Left kidney (tissue), 8 donors: ENCODE measurements at places on chromosomes 4 and X. TPM values are rescaled to one million over a fixed set of nuclear protein-coding genes. Genes with fewer than 3 reads are reported as not detected.

Gene C4orf54
- 1.1 TPM for polyA plus RNA-seq

Gene HMGN5
- 52.8 TPM for polyA plus RNA-seq

Gene UGT2B17
- polyA plus RNA-seq: 0.15 TPM

Gene PDLIM3
- polyA plus RNA-seq: 4.0 TPM

Gene SRPX2
- polyA plus RNA-seq: 16.9 TPM

Gene HHIP
- polyA plus RNA-seq: 3.0 TPM

Gene ZNF630
- 5.1 TPM for polyA plus RNA-seq

Gene SPANXB1
- not detected for polyA plus RNA-seq

Gene SLC34A2
- 27.6 TPM for polyA plus RNA-seq

Gene PCSK1N
- 11.5 TPM for polyA plus RNA-seq

Gene PAGE2
- not detected for polyA plus RNA-seq

Gene GRXCR1
- not detected for polyA plus RNA-seq

Gene IL1RAPL1
- polyA plus RNA-seq: 2.5 TPM

Gene TMEM154
- 1.5 TPM for polyA plus RNA-seq

Gene PSAPL1
- polyA plus RNA-seq: not detected

DNA sequence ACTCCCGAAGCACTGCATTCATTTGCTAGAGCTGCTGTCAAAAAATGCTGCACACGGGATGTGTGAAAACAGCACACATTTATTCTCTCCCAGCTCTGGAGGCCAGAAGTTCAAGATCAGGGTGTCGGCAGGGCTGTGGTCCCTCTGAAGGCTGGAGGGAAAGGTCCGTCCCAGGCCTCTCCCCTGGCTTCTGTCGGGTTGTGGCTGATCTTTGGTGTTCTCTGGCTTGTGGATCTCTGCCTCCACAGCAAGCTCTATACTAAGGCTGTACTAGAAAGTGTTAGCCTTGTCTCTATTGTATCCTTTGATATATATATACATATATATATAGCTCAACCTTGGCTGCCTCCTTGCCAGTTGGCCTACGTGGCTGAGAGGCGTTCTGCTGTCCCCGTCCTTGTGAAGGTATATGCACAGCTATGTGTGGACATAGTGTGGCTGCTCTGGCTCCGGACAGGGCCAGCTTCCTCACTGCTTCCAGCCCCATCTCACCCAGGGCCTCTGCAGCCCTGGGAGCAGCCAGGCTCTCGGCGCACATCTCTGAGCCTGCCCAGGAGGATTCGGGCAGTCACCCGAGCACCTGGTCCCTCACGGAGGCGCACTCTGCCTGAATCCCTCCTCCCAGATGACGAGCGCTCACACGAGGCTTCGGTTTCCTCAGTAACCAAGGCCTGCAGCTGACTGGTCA lies 15.0 kb upstream of the DUSP9 start:
- no peak for DNase-seq

DNA sequence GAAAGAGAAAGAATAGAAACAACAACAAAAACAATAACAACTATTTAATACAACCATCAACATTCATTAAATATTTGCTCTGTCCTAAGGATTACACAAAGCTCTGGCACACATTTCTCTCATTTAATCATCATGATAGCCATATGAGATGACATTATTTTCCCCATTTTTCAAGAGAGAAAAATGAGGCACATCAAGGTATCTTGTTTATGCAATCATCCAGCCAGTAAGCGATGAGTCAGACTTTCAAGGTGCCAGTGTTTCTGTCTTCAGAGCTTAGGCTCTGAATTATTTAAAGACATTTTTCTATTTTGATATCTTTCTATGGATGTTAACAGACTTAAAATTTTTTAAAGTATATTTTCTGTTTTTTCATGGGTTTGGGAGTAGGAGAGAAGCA lies 541.8 kb upstream of the SMIM31 start:
- no peak for DNase-seq

- no peak for DNase-seq
Measured at GRCh38 chr4:66052426-66052825, 382.1 kb upstream of the EPHA5 start.

DNA sequence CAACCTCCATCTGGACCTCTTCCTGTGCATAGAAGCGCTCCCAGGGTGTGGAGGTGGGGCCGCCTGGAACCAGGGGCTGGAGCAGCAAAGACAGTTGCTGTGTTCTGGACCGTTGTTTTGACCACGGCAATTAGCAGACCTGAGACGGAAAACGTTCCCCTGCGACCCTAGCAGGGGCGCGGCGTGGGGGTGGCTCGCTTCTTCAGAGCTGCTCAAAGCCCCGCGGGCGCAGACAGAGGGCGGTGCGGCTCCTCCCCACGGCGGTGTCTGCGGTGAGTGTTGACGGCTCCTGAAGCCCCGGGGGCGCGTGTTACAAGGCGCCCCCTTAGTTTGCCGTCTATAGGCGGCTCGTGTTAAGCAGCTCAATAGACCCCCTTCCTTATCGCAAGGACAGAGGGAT lies 79.2 kb downstream of the TRIML1 start:
- DNase-seq: no peak

- DNase-seq: no peak
Measured at GRCh38 chr4:81343536-81343935, 128.2 kb downstream of the RASGEF1B start.

- DNase-seq: no peak
Measured at GRCh38 chr4:8267077-8267476, 2.5 kb upstream of the HTRA3 start.

DNA sequence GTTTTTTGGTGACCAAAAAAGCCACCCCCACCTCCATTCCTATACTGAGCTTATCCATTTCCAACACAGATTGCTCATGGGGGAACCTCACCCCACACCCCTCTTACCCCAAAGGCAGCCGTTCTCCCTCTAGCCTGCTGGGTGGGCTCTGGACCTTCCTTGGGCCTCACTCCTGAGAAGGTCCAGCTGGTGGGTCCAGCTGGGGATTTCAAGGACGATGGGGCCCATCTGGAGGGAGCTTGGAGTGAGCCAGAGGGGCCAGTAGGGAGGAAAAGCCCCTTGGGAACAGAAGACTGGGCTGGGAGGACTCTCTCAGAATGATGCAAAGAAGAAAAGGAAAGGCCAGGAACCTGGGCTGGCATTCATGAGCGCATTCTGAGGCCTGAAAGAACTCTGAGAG lies 42.0 kb upstream of the PJA1 start:
- DNase-seq: no peak

DNA sequence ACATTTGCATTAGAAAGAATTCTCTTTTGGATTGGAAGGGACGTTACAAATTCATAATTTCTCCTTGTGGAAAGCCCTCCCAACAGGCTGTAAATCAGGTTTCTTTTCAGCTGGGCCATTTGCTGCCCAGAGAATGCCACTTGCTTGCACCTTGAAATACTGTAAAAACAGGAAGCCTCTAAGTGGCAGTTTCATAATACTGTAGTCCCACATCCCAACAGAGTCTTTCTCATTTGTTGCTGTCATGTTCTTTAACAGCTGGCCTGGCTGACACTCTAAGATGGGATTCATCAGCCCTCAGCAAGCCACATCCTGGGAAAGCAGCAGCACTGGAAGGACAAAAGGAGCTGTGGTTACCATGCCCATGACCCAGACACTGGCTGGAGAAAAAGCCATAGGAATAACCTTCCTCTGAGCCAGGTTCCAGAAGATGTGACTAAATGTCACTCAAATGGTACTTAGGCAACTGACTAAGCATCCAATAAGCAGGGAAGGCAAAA lies 221.9 kb upstream of the MBNL3 start:
- no peak for DNase-seq

GRCh38 chr4:186886759-186887158 lies 163.1 kb upstream of the FAT1 start:
- no peak for DNase-seq

GRCh38 chrX:97026406-97026805 lies 142.7 kb downstream of the RPA4 start:
- no peak for DNase-seq

- DNase-seq: no peak
Measured at GRCh38 chr4:128427832-128428366, 140.3 kb upstream of the PGRMC2 start.

DNA sequence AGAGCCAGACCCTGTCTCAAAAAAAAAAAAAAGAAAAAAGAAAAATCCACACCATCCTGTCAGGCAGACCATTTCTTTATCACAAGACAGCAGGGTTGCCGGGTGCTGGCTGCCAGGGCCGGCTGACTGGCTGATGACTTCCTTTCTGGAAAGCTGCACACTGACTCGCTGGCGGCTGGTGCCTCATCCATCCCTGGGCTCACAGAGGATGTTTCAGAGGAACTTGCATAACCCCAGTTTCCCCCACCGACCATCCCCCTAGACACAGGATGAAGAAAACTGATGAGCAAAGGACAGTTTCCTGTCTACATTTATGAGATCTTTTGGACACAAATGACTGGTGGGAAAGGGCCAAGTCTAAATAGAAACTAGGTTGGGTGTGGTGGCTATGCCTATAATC lies 14.1 kb downstream of the HPSE start:
- DNase-seq: no peak

DNA sequence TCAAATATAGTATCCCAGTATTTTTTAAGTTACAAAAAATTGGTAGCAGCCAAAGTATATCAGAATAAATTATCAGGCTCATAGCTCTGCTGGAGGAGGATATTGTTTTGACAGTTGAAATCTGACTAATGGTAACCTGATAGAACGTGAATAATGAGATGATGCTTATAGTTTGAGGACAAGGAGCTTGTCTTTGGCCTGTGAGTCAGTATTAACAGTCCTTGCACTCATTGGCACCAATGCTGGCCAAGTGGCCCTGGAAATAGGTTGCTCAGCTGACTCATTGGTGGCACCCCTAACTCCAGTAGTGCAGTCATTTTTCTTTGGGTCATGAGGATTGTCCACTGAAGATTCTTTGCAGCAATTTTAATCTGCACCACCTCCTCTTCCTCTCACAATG lies 203.3 kb upstream of the JADE1 start:
- no peak for DNase-seq

GRCh38 chr4:84495118-84495793 lies 3.8 kb downstream of the NKX6-1 start:
- no peak for DNase-seq

GRCh38 chrX:147978931-147979330 lies 2.2 kb upstream of the FMR1NB start:
- no peak for DNase-seq

DNA sequence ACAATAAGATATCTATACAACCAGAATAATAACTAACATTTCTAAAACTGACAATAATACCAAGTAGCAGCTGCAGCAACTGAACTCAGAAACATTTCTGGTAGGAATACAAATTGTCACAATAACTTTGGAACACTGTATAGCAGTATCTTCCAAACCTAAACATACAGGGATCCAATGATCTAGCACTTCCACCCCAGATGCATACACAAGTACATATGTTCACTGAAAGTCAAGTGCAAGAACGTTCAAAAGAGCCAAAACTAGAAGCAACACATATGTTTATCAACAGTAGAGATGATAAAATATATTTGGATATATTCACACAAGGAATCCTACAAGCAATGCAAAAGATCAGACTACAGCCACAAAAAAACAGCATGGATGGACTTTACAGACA lies 46.2 kb downstream of the MAPK10 start:
- no peak for DNase-seq

- DNase-seq: no peak
Measured at GRCh38 chr4:156764145-156764544, 207.5 kb downstream of the PDGFC start.

DNA sequence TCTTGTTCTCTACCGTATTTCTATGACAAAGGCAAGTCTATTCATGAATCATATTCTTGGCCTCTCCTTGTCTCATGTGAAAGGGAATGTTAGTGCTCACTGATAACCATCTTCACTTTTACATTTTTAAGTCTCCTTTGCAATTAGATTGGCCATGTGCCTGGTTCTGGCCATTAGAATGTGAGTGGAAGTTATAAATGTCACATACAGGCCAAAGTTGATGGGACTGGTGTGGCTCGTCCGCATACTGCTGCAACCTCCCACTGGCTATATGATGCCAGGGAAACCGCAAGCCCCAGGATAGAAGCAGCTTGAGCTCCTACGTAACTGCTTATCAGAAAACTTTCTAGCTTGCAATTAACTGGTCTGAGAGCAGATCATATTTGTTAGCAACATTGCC lies 86.1 kb downstream of the MAGEC1 start:
- DNase-seq: no peak

DNA sequence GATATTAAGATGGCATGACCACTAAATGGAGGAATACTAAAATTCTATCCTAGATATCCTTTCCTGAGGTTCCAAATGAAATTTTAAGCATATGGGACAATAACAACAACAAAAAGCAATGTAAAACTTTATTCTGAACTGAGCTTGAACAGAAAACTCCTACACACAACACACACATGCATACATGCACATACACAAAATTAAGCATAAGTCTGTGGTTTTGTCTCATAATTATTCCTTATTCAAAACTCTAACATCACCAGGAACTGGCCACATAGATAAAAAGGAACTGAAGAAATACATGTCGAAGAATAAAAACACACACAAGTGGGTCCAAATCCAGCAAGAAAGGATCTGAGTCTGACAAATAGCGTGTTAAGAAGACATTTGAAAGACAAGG lies 168.0 kb downstream of the COX18 start:
- DNase-seq: no peak

DNA sequence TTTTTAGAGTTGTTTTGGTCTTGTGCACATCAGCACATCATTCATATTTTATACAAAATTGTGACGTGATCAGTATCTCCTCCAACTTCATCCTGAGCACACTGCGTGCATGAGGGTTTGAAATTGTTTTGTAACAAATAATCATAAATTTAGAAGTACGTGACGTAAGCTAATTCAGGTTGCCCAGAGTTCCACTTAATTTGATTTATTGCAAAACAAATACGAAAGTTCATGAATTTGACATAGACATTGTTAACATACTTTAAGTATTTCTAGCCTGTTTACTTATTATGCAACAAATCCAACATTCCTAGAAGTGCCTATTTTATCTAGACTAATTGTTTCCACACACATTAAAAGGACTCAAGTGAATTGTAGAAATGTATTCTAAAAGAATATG lies 48.3 kb downstream of the MAP7D3 start:
- DNase-seq: no peak

DNA sequence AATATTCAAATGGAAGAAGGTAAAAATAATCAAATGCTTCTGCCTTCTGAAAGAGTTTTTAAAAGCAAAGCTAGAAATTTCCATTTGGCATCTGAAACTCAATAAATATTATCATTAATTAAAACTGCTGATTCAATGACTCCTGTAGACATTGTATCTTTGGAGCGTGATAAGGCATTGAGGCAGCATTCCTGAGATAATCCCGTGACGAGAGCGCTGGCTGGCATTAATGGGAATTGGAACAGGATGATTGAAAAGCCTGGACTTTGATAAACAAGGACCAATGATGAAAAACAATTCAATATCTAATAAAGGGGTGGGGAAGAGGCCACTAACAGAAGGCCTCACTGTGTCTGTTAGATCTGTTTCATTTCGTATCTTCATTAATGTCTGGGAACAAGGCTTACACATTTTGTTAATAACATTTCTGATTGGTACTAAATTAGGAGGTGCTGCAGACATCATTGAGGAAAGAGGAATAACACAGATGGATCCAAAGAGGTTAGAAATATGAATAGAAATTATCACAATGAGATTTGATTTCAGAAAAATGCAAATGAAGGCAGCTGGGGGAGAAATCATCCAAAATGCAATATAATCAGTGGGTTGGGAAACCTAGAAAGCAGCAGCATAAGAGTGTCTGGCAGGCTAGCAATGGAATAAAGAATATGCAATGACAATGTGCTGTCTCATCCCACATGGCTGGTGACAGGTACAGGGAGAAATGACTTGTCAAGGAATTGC lies 102.3 kb downstream of the SCD5 start:
- DNase-seq: no peak
